GM23248 (cell line): ENCODE measurements at places on chromosomes 5 and 9. TPM values are rescaled to one million over a fixed set of nuclear protein-coding genes. Genes with fewer than 3 reads are reported as not detected.

GRCh38 chr5:35476797-35477196 is 140.9 kb upstream of the SPEF2 start:
- DNase-seq: no peak

DNA sequence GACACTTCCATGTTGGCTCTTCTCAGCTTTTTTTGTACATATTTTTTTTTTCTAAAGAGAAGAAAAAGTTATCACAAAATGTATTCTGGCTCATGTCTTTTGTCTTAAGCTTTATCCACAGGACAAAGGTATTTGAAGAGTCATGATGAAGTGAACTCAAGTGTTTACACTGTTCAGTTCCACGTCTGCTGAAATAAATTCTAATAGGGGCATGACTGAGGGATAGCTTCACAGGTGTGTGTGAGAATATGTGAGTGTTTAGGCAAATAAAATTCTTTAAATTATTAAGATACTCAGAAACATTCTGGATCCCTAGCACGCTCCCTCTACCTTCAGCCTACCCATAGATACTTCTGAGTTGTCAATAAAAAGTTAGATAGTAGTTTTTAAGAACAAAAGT is 59.8 kb downstream of the BAAT start:
- no peak for DNase-seq

GRCh38 chr5:1185038-1185627 is 16.3 kb upstream of the SLC6A19 start:
- DNase-seq: no peak

Gene N4BP3
- 0.09 and 0.16 TPM in 2 replicates for polyA plus RNA-seq

- DNase-seq: peak; percentile 54
Measured at GRCh38 chr5:36915653-36916052, 39.1 kb downstream of the NIPBL start.

Gene PCDHB6
- 0.10 and 0.25 TPM in 2 replicates for polyA plus RNA-seq

GRCh38 chr9:102474357-102474756 is 520.8 kb upstream of the CYLC2 start:
- no peak for DNase-seq

Gene DRD1
- polyA plus RNA-seq: not detected in 2 replicates

- no peak for DNase-seq
Measured at GRCh38 chr5:56330167-56330566, 97.0 kb upstream of the ANKRD55 start.

GRCh38 chr5:133251296-133252132 is 199.7 kb downstream of the HSPA4 start:
- DNase-seq: no peak

Gene TMEM174
- not detected in 2 replicates for polyA plus RNA-seq

Gene GABRA6
- polyA plus RNA-seq: not detected in 2 replicates

Gene LCP2
- polyA plus RNA-seq: not detected in 2 replicates

DNA sequence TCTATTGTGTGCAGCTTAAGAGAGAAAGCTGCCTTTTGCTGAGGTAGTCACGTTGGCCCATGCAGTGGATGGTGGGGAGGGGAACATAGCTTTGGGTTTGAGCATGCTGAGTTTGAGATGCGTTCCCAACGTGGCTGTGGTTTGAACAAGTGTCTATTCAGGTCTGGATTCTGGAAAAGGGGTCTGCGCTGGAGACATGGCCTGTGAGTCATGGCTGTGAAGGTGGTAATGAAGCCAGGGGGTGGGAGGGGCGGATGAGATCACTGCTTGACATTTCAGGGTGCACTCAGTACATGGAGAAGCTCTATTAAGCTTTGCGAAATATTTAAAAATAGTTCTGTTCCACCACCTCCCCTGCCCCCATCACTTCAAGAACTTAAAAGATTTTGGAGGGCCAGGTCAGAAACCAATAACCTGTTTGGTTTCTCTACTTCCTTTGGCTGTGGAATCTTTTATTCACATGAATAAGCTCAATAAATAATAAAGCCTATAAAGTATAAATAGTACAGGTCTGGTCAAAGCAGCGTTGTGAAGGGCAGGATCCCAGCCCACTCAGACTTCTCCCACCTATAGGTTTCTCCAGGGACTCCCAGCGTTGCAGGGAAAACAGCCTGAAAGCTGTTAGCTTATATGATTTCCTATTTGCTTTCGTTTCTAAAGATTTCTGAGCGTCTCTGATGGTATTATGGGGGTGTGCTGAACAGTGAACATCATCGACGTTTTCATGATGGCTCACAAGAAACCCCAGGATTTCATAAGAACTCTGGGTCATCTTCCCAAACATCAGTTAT is 189.9 kb downstream of the NSG2 start:
- no peak for DNase-seq

DNA sequence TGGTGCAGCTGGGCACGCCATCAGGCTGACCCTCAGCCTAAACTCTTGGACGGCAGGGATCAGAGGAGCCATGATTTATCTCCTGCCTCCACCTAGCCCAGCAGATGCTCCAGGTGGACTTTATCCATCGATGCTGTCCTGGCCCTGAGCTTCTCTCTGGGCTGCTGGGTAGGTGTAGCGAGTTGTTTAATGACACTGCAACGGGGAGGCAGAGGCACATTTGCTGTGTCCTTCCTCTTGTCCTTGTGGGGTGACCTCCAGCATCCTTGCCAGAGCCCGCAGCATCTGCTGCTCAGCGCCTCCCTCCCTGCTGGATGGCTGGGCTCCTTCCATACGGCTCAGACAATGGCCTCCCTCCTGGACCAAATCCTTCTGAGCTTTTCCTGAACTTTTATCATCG is 103.1 kb upstream of the IRX4 start:
- DNase-seq: no peak

DNA sequence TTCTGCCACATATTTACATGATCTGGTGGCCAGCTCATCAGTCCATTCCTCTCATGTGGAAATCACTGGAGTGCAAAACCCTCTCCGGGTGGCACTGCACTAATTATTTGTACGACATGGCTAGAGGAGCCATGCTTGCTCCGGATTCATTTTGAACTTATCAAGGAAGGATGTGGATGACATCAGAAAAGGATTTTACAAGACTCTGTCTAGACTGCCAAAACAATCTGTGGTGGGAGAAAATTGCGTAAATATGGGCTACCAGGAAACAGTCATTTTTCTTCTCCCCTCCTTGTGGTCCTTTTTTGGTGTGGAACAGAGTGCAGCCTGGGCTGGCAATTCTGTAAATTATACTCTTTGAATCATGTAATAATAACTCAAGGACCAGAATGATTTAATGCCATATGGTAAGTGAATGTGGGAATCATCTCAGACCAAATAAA is 123.4 kb upstream of the IFNE start:
- peak; percentile 87 for DNase-seq

DNA sequence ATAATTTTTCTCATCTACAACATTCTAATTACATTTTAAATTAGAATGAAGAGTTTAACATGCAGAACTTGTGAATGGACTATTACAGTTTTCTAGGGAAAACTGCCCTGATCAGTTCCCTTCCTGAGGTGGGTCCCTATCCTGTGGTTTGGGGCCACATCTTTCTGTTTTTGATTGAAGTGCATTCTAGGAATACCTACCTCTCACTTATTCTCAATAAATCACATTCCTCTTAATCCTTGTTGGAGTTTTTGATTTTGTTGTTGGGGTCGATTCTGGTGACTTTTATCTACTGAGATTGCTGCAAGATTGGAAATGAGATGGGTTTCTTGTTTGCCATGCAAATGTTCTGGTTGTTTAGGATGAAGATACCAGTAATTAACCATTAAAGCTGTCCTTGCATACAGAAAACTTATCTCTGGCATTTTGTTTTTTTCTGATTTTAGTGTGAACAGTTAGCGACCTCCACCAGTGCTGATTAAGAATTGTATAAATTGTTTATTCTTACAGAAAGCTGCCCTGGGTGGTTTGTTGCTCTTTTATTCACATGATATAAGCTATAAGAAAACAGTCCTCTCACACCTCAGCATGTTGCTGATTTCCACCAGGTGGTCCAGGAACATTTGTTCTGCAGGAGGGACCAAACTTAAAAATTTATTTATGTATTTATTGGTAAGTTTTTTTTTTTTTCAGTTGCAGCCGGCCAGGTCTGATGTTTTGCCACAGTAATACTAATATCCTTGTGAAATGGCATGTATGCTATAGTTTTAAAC is 269.9 kb downstream of the FANCC start:
- DNase-seq: no peak

Gene KCNV2
- polyA plus RNA-seq: not detected in 2 replicates

GRCh38 chr9:3247211-3247610 is 278.6 kb downstream of the RFX3 start:
- no peak for DNase-seq

Gene SLC46A2
- polyA plus RNA-seq: 0.10 TPM in 1 of 2 replicates, not detected in the other

Gene PCA3
- polyA plus RNA-seq: not detected in 2 replicates

DNA sequence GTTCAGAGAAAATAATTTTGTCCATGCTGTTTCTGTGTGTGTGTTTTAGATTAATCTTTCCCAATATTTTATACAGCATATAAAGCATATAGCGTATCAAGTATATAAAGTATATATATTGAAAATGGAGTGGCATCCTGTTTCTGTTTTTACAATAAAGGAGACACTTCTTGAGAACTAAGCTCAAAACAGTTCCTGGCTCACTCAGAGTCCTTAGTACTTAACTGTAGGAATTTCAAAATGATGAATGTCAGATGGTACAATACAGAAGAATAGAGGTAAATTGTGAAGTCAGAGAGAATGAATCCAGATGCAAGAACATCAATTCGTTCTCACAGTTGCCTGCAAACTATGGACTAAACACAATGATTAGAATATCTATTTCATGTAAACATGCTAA is 68.7 kb upstream of the TAS2R1 start:
- peak; percentile 45 for DNase-seq

Gene SPINK5
- not detected in 2 replicates for polyA plus RNA-seq

Gene RAB3C
- polyA plus RNA-seq: not detected in 2 replicates

Gene PCDHA5
- not detected in 2 replicates for polyA plus RNA-seq

- peak; percentile 33 for DNase-seq
Measured at GRCh38 chr5:77828445-77828844, 52.3 kb upstream of the TBCA start.

DNA sequence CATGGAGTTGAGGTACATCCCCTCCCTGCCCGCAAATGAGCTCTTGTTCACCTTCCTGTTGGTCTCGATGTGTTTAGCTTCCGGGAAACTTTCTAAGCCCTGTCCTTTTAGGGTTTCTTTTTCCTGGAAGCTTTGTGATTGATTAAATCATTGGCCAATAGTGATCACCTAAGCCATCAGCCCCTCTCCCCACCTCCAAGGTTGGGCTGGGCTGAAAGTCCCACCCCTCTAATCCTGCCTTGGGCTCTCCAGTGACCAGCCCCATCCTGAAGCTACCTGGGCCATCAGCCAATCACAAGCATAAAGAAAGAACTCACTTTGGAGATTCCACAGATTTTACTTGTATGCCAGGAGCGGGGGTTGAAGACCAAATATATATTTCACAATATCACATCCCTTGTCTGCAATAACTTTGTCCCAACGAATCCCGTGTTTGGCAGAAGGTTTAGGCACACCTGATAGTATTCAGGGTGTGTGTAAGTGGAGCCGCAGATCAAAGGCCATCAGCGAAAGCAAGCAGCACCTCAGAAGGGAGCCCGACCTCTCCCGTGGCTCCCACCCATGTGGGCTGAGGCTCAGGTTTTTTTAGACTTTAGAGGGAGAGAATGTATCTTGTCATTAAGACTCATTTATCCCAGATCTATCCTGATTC is 20.4 kb downstream of the ROPN1L start:
- no peak for DNase-seq

GRCh38 chr5:174720612-174721529 is 3.5 kb upstream of the MSX2 start:
- DNase-seq: peak; percentile 25
